ENCODE measurements at places on chromosomes 7 and 10.

DNA sequence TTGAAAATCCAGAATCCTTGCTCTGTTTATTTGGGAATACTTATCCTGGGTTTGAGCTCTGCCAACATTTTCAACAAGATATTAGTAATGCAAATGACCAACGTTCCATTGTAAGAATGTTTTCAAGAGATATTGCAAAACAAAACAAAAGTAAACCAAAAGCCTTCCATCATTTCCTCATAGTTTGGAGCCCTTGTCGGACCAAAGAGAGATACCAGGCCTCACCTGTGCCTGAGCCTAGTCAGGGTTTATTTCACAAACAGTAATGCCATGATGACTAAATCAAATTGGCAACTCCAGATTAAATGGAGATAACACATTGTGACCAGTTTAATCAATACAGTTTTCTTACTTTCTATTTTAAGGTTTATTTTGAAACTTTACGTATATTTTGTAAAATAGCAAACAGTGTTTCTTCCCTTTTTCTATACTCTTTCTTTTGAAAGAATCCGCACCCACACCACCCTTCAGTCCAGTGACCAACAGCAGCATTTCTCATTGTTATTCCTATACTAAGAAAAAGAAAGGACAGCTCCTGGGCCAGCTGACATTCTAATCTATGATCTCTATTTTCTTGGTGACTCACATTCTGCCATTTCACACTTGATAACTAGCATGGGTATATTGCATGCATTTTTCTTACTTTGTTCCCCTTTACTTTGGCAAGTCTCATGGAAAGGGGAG, 168.5 kb upstream of the MEOX2 start:
- no peak for DNase-seq

GRCh38 chr10:75924309-75924902, 493.0 kb downstream of the LRMDA start:
- DNase-seq: no peak

DNA sequence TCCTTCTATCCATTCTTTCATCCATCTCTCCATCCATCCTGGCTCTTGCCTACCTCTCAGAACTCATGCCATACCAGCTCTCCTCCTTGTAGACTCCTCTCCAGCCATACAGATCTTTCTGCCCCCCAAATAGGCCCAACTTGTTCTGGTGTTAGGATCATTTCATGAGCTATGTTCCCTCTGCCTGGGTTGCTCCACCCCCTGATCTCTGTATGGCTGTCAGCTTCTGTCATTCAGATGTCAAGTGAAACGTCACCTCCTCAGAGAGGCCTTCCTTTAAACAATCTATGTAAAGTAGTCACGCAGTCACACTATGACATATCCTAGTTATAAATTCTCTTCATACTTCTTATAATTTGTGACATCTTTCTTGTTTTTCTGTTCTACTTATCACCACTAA, 42.3 kb upstream of the PNLIPRP3 start:
- no peak for DNase-seq

- no peak for DNase-seq
Observed at GRCh38 chr7:83550100-83550499, 98.8 kb downstream of the SEMA3E start.

GRCh38 chr7:38753347-38753746, 122.2 kb upstream of the AMPH start:
- no peak for DNase-seq

- DNase-seq: no peak
Observed at GRCh38 chr7:94313926-94314325, 80.8 kb upstream of the COL1A2 start.

DNA sequence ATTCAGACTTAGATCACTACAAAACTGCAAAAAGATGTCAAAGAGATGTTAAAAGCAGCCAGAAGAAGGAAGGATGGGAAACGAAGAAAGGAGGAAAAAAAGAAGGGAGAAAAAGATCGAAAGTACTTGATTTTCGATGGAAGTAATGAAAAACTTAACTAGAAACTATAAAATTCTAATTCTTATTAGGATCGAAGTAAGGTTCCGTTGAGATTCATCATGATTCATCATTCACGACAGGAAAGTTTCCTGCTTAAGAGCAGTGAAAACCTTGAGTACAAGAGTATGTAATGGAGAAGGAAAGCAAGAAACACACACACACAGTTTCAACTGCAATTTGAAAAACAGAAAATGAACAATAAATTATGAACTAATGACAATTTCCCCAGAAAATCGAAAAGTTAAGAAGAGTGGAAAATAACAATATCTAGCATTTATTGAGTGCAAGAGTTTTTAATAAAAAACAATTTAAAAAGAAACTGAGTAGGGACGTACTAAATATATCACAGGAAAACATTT, 1.1 kb upstream of the ING3 start:
- no peak for DNase-seq

DNA sequence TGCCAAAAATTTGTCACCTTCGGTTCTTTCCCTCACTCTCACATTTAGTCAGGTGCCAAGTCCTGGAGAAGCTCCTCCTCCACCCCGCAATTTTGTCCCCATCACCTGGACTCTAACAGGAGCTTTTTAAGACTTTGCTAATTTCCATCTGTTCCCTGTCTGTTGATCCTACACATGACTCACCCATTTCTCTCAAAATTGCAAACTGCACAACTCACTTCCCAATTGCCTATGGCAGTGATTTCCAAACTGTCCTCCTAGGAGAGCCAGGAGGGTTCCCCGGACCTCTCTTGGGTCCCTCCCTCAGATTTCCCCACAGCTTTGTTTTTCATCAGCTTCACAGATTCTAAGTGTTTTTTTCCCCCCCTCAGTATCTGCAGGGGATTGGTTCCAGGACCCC, 120.3 kb downstream of the WNT2 start:
- no peak for DNase-seq

DNA sequence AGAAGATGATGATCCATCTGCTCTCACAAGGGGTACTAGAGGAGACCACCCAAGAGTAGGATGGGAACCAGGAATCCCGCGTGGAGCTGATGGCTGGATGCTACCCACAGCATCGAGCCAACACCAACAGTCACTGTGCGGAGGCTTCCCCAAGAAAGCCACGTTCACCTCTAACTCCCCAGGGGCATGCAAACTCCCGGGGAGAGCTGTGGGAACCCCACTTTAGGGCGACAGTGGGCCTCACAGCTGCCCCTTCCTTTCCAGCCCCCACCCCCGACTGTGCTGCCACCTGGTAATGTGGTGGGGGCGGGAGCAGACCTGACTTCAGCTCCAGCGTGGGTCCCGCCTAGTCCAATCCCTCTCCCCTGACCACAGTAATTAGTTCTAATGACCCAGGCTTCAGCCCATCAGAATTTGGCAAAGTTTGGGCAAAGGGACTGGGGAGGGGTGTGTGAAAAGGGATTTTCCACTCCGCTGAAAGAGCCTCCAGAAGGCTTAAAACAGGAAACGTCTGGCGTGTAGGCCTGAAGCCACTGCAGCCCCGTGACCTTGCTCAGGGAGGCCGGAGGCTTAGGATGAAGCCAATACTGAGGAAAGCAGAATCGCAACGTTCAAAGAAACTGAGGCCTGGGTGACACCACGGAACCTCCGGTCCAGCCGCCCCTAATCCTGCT, 20.3 kb downstream of the ASB13 start:
- DNase-seq: no peak

DNA sequence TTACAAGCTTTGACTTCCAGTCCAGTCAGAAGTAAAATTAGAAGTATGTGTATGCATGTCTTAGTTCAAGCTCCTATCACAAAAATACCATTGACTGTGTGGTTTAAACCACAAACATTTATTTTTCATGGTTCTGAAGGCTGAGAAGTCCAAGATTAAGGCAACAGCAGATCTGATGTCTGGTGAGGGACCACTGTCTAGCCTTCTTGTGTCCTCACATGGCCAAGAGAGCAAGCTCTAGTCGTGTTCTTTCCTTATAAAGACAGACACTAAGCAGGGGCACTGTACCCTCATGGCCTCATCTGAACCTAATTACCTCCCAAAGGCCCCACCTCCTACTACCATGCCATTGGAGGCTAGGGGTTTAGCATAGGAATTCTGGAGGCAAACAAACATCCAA, 41.3 kb upstream of the ARL4A start:
- DNase-seq: no peak

- no peak for DNase-seq
Observed at GRCh38 chr7:84553711-84554110, 359.1 kb upstream of the SEMA3A start.
